Heart left ventricle (tissue), 16 donors: ENCODE measurements at places on chromosomes 1 and 21. TPM values are rescaled to one million over a fixed set of nuclear protein-coding genes. Genes with fewer than 3 reads are reported as not detected.

The TRIM67 gene
- polyA plus RNA-seq = not detected

The KCTD3 gene
- 14.2 TPM for polyA plus RNA-seq

The FCN3 gene
- polyA plus RNA-seq = 141 TPM

The FOXD3 gene
- polyA plus RNA-seq = 0.03 TPM

The GBP3 gene
- polyA plus RNA-seq = 4.0 TPM

The PAQR6 gene
- polyA plus RNA-seq = 0.61 TPM

The SLC9C2 gene
- polyA plus RNA-seq = not detected

The ZBTB8B gene
- 0.01 TPM for polyA plus RNA-seq

The B3GALT2 gene
- 14.6 TPM for polyA plus RNA-seq
